ENCODE measurements at places on chromosomes 1 and 21. TPM values are rescaled to one million over a fixed set of nuclear protein-coding genes. Genes with fewer than 3 reads are reported as not detected.

Gene LRRC53
- total RNA-seq: not detected

Gene TFF2
- not detected for total RNA-seq

Gene LMX1A
- not detected for total RNA-seq

Gene ORC1
- 1.7 TPM for total RNA-seq

Gene ETV3L
- total RNA-seq: not detected

Gene OXCT2
- not detected for total RNA-seq

Gene FCRL4
- total RNA-seq: not detected

Gene VAV3
- total RNA-seq: 67.5 TPM

Gene SH2D2A
- total RNA-seq: 4.9 TPM

Gene CDK18
- 27.0 TPM for total RNA-seq

Gene TAL1
- 7.1 TPM for total RNA-seq

Gene CFAP298
- 22.1 TPM for total RNA-seq

Gene PDZK1
- 0.49 TPM for total RNA-seq

Gene RHOC
- total RNA-seq: 251 TPM

Gene ADAMTS1
- 241 TPM for total RNA-seq

Gene OR2M5
- not detected for total RNA-seq

Gene THEM5
- total RNA-seq: 0.98 TPM
